Esophagus squamous epithelium (tissue), 5 donors: ENCODE measurements at places on chromosomes 2 and 18. TPM values are rescaled to one million over a fixed set of nuclear protein-coding genes. Genes with fewer than 3 reads are reported as not detected.

DQX1 gene
- 13.3 TPM for total RNA-seq

CDK15 gene
- not detected for total RNA-seq

LYPD6 gene
- total RNA-seq = 1.2 TPM

ATP8B1 gene
- total RNA-seq = 33.4 TPM

ACMSD gene
- not detected for total RNA-seq

COLEC11 gene
- total RNA-seq = 2.3 TPM

WDR43 gene
- total RNA-seq = 40.1 TPM

CCDC68 gene
- 2.6 TPM for total RNA-seq
